Adrenal gland (tissue), 19 donors: ENCODE measurements at places on chromosomes 6 and 20.
A peak's percentile ranks its signal among the peaks of the same experiment; 100 is the strongest.

DNA sequence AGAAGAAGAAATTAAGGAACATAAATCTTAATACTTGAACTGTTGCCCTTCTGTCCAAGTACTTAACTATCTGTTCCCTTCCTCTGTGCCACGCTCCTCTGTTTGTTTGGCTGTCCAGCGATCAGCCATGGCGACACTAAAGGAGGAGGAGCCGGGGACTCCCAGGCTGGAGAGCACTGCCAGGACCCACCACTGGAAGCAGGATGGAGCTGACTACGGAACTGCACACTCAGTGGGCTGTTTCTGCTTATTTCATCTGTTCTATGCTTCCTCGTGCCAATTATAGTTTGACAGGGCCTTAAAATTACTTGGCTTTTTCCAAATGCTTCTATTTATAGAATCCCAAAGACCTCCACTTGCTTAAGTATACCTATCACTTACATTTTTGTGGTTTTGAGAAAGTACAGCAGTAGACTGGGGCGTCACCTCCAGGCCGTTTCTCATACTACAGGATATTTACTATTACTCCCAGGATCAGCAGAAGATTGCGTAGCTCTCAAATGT is 17.1 kb downstream of the IRF4 start:
- DNase-seq = peak; percentile 50

- DNase-seq = no peak
Observed at GRCh38 chr6:135191508-135192255, 10.6 kb downstream of the MYB start.

GRCh38 chr6:129698430-129698829 is 11.5 kb downstream of the ARHGAP18 start:
- no peak for DNase-seq

DNA sequence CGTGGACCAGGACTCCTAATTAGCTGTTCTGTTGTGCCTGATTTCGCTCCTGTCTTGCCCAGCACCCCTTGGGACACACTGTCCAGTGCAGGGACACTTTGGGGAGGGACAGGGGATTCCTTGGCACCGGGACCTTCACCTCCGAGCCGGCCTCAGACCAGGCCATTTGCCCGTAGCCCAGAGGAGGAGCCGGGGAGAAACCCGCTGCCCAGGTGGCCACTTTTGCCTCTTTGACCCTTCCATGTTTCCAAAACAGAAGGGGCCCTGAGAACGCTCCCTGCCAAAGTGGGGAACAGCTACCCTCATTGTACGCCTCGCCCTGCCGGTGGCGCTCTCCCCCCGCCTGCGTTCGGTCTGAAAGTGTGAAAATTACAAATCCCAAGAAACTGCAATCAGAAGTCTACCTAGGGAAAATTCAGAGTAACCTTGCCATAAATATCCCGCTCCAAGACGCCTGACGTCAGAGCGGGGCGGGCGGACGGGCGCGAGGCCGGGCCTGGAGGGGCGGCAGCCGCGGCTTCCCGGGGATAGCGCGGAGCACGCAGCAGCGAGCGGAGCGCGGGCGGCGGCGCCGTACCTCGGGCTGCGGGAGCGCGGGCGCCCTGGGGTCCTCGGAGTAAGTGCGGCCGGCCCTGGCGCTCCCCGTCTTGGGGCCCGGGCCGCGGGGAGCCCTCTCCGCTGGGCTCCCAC is at the start of gene DAAM2:
Gene DAAM2, plus strand, starts transcription at position 527 of the 690 bp plus-strand sequence. CDS start 63,927 bp downstream, outside the sequence.
- DNase-seq = peak; percentile 59

GRCh38 chr6:152086223-152086873 is 278.9 kb downstream of the ESR1 start:
- no peak for DNase-seq

- DNase-seq = no peak
Observed at GRCh38 chr6:41759905-41760579, 12.8 kb upstream of the PGC start.
